Stomach (tissue), 19 donors: ENCODE measurements at places on chromosomes 12 and 14. TPM values are rescaled to one million over a fixed set of nuclear protein-coding genes. Genes with fewer than 3 reads are reported as not detected.
A peak's percentile ranks its signal among the peaks of the same experiment; 100 is the strongest.

CLEC2B gene
- 1.2 TPM for total RNA-seq

APOLD1 gene
- 10.0 TPM for total RNA-seq

ITGB7 gene
- not detected for total RNA-seq

EPYC gene
- not detected for total RNA-seq

RNASE7 gene
- not detected for total RNA-seq

TCHP gene
- total RNA-seq, result 15.6 TPM

AKAP3 gene
- 0.29 TPM for total RNA-seq

RNFT2 gene
- total RNA-seq, result 2.2 TPM

C12orf54 gene
- not detected for total RNA-seq

SPIC gene
- 2.0 TPM for total RNA-seq

RNF212B gene
- not detected for total RNA-seq

WIF1 gene
- 3.6 TPM for total RNA-seq

DGKA gene
- 418 TPM for total RNA-seq

PAX9 gene
- 0.37 TPM for total RNA-seq

DNA sequence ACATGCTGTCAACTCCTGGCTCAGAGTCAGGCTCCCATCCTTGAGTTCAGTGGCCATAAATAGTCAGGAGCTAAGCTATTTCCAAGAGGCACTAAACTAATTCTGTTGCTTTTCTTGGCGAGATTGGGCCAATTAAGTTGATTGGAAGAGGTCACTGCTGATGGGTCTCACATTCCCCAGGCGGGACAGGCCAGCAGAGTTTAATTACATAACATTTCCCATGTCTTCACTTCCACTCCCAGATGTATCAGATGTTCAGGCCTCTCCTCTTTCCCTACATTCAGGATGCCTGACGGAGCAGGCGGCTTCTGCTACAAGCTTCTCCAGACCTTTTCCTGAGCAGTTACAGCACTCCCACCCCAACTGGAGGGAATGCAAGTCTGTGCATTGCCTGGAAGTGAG, 5.3 kb downstream of the NTF3 start:
- no peak for DNase-seq

DNA sequence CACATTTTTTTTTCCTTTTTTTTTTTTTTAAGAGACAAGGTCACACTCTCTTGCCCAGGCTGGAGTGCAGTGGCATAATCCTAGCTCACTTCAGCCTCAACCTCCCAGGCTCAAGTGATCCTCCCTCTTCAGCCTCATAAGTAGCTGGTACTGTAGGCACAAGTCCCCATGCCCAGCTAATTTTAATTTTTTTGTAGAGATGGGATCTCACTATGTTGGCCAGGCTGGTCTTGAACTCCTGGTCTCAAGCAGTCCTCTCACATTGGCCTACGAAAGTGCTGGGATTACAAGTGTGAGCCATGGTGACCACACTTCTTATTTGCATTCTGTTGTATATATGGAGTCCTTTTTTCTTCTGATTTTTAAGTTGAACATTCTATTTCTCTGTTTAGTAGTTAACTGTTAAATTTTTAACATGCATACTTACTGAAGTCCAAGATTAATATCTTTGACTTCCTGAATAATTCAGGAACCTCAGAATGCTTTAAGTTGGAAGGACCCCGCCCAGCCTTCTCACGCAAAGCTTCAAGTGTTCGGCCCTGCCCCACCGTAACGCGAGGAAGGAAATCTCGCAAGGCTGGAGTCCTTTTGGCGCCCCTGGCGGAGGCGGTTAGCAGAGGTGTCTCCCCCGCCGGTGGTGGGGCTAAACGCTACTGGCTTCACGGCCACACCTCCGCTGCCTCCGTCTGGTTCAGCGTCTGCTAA, 21.6 kb downstream of the SPATS2 start:
- DNase-seq, result peak; percentile 57

DNA sequence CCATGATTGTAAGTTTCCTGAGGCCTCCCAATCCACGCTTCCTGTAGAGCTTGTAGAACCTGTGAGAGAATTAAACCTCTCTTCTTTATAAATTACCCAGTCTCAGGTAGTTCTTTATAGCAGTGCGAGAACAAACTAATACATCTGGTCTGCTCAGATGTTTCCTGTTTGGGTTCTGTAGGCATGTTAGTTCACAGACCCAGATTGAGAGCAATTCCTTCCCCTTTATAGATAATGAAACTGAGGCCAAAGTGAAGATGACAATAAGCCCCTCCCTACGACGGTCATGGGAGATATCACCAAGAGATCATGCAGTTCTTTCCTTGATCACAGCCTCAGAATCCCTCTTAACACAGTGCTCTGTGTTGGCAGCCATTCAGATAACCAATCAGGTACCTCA, 76.5 kb upstream of the CLMN start:
- no peak for DNase-seq

DNA sequence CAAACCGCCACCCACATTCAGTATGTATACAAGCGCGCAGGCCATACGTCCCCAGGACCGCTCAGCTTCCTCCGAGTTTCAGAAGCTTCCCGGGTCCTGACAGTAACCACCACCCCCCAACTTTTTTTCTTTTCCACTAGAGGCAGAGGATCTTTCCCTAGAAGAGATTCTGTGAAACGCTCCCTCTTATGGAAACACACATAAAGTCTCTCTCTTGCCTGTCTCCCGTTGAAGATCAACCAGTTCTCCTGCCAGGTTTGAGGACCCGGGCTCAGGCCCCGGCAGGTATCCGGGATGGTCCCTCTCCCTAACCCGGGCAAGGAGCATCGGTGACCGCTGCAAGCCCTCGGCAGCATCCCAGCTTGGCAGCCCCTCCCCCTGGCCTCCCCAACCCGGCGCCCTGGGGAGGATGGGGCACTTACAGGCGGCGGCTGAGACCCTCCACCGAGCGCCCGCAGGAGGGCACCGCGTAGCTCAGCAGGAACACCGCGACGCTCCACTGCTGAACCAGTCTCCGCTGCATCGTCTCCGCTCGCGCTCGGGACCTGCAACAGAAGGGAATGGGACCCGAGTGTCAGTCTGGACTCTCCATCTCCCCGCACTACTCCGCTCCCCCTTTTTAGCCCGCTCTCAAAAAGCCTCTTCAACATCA, 3.4 kb downstream of the PTHLH start:
- DNase-seq, result peak; percentile 55

DNA sequence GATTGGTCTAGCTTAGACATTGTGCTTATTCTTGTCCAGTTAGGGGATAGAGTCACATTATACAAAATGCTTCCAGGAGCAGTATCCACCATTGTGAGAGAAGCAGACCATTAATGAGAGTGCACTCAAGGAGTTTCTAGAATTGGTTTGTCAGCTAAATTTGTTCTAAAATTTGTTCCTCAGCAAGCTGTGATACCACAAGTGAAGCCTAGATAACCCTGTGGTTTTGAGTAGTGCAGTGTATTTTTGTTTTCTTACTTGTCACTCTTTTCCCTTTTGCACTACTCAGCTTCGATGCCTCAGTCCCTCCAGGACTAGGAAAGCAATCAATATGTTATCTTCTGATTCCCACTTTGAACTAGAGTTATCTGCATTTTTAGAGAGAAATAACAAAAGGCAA, 42.5 kb upstream of the AKAP6 start:
- no peak for DNase-seq

DNA sequence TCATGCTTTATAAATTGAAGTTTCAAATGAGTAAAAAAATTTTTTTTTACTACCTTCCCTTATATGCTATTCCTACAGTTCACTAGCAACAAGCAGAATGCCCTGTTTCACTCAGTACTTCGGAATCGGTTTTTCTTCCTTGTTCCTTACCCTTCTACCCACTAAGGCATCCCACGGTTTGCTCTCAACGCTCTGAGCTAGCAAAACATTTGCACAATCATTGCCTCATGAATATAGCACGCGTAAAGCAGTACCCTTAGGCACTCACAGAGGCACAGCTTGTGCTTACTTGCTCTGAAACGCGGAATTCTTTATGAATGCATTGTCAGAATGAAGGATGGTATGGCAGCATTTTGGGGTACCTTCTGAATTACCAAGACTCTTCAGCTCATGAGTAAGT, 45.0 kb downstream of the PPP1R13B start:
- DNase-seq, result no peak

GRCh38 chr12:103758310-103759089, 82.5 kb downstream of the NT5DC3 start:
- no peak for DNase-seq

DNA sequence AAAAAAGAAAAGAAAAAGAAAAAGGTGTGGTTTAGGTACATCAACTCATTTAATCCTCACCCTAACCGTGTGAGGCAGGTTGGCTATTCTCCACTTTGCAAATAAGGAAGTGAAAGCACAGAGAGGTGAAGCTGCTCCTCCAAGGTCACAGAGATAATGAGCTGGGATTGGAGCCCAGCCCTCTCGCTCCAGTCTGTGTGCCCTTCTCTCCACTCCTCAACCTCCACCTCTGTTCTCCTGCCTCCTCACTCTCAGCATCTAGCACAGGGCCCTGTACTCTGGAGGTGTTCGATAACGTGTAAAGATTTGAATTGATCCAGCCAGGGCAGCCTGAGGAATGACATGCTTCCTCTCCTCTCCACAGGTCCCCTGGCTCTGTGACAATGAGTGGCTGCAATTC, 502.3 kb downstream of the TMEM132D start:
- DNase-seq, result peak; percentile 5

- DNase-seq, result no peak
These were observed 23.0 kb downstream of the MVK start for GRCh38 chr12:109596418-109597244.

- DNase-seq, result no peak
These were observed 4.0 kb downstream of the HOXC8 start for GRCh38 chr12:54012631-54013409.

DNA sequence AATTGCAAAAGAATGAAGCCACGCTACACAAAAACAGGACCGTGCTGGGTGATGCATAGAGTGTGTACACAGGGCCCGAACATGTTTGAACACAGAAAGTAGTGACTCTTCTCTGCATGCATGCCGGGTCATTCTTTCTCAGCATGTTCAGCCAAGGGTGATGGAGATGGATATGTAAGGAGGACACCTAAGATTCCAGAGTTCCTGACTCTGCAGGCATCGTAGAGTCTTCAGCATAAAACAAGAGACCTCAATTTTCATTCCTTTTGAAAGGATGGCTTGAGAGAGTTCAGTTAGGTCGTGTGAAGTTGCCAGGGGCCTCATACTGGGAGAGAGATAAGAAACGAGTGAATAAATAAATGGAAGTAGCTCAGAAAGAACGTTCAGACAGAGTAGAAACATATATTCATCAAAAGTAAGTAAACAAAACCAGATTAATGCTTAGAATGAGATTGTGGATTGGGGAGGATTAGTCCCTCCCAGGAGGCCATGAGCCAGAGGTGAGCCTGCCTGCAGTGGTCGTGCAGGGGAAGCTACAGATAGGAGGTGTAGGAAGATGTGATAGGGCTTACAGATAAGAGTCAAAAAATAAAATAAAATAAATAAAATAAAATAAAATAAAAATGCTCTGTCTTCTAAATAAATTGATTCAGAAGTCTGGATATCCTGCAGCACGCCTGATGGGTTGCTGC, 27.6 kb upstream of the SEL1L start:
- DNase-seq, result no peak

DNA sequence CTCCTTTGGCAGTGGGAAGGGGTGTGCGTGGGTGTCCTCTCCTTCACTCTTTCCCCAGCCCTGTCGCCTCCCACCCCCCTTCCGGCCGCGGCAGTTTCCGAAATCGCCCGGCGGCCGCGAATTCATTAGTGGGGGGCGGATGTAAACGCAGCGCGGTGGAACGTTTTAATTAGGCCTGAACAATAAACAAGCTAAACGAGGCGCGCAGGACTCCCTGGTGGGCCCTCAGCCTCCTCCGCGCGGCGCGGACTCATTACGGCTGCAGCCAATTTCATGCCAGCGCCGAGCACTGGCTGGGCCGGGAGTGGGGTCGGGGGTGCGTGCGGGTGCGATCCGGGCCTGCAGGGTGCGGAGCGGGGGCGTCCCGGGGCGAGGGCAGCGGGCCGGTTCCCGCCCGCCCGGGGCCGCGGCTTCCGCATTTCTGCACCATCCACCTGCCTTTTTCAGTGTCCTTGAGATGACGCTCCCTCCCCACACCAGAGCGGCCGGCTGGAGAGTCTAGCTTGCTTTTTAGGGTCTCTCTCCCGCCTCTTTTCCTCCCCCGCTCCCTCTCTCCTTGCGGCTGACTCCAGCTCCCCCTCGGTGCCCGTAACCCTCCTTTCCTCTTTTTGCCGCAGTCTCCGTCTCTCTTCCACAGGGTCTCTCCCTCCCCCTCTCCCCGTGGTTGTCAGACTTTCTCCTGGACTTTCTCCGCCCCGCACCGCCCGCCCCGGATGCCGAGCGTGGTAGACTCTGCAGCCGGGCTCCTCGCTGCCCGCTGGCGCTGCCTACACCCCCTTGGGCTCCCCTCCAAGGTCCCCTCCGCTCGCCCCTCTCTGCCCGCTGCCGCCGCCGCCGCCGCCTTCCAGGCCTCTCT, at the start of gene CISTR:
CISTR (minus strand) TSS at position 644 of the 856 bp plus-strand sequence.
- DNase-seq, result peak; percentile 67

GRCh38 chr14:53450871-53451270, 297.7 kb upstream of the DDHD1 start:
- DNase-seq, result peak; percentile 75

GRCh38 chr12:95687937-95688336, 102.6 kb downstream of the NTN4 start:
- DNase-seq, result no peak

DNA sequence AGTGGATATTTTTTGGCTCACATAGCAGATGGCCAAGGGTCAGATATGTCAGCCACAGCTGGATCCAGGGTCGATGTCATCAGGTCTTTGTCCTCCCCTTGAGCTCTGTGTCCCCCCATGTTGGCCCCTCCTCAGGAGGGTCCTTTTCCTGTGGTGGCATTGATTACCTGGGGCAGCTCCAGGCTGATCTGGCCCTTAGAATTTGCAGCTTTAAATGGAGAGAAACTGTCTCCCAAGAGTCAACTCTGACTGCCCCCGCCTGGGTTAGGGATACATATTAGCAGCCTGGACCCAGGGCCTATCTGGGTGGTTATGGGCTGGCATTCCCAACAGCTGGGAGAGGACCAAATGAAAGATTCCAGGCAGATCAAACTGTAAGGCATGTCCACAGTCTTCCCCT, 330.5 kb downstream of the RGS6 start:
- DNase-seq, result no peak

DNA sequence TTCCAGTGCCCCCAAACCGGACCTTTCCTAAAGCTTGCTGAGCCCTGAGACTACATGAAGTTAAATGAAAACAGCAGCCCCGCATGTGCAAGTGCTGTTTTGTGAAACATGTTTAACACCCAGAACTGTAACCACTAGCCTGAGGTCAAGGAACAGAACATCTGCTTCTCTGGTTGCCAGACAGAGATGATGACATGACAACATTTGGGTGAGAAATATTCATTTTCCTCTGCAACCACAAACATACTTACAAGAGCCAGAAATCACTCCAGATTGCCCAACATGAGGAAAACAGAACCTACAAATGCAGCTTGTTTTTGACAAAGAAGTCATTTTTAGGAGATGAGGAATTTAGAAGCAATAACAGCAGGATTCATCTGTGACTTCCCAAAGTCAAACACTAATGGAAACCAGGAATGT, 110.4 kb downstream of the BCAT1 start:
- DNase-seq, result no peak

GRCh38 chr12:50992819-50993218, 33.4 kb downstream of the SLC11A2 start:
- DNase-seq, result peak; percentile 31

DNA sequence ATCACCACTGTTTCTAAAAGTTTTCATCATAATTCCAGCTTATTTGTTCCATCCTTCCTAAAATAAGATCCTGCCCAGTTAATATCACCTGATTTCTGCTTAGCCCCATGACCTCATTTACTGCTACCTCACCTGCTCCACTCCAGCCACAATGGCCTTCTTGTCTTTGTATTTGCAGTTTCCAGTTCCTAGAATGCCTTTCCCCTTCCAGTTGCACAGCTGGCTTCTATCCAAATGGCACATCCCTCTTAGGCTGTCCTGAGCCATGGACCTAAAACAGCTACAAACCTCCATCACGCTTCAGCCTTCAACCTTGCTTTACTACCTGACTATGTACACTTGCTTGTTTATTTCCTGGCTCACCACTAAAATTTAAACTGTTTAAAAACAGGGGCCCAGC, 6.5 kb upstream of the LGMN start:
- DNase-seq, result peak; percentile 50
